ENCODE measurements at places on chromosomes 12 and 14.

DNA sequence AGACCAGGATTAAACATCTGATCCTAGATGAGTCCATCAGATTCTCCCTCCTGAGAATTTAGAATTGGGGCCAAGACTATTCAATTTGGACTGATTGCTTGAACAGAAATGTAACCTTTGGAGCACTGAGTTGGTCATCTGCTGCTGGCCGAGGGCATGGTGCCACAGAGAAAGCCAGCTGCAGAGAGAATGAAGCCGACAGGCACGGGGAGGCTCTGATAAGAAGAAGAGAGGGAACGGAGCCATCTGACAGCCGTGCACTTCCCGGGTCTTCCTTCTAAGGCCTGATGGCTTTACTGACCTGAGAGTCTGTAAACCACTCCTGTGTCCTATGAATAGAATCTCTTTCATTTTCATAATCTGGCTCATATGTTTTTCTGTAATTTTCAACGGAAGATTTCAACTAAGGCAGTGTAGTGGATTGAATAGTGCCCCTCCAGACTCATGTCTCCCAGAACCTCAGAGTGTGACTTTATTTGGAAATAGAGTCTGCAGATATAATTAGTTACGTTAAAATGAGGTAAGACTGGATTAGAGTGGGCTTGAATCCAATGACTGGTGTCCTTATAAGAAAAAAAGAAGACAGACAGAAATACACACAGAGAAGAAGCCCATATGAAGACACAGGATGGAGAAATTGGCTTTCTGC, 39.1 kb upstream of the FRS2 start:
- no peaks in the 10 kb centered on the region for H3K27me3 ChIP-seq
- DNase-seq, result no peak
- no peaks in the 10 kb centered on the region for H3K4me1 ChIP-seq
- H3K36me3 ChIP-seq, result no peaks in the 10 kb centered on the region
- no peak overlapping the region for H3K27ac ChIP-seq

DNA sequence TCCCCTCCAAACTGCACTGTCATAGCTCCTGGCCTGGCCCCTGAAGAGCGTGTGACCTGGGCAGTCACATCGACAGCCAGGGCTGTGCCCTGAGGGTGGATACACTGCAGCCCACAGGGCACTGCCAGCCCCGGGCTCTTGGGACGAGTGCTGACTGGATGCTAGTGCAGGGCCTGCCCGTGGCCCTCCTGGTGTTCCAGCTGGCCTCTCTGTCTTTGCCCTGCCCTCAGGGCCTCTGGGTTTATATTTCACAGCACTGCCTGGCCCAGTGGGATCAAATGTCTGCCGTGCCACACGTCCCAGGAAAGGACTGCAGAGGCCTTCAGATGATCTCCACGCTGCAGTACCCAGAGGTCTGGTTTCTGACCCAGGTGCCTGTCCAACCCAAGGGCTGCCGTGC, 10.1 kb upstream of the CCDC197 start:
- no peak overlapping the region for H3K27ac ChIP-seq
- no peaks in the 10 kb centered on the region for H3K27me3 ChIP-seq
- no peaks in the 10 kb centered on the region for H3K4me1 ChIP-seq
- H3K4me3 ChIP-seq, result no peak overlapping the region
- no peaks in the 10 kb centered on the region for H3K36me3 ChIP-seq
- no peak for DNase-seq

GRCh38 chr12:88393017-88393767, 187.1 kb downstream of the KITLG start:
- H3K27me3 ChIP-seq, result no peaks in the 10 kb centered on the region
- DNase-seq, result no peak
- H3K4me1 ChIP-seq, result no peaks in the 10 kb centered on the region
- H3K27ac ChIP-seq, result no peak overlapping the region

GRCh38 chr12:121277374-121277759, 19.1 kb downstream of the CAMKK2 start:
- no peak for DNase-seq
- H3K27ac ChIP-seq, result no peak overlapping the region
- no peaks in the 10 kb centered on the region for H3K4me1 ChIP-seq
- no peaks in the 10 kb centered on the region for H3K27me3 ChIP-seq

GRCh38 chr12:102435827-102436436, 44.4 kb downstream of the IGF1 start:
- no peaks in the 10 kb centered on the region for H3K36me3 ChIP-seq
- no peak for DNase-seq
- no peak overlapping the region for H3K27ac ChIP-seq
- no peaks in the 10 kb centered on the region for H3K4me1 ChIP-seq

DNA sequence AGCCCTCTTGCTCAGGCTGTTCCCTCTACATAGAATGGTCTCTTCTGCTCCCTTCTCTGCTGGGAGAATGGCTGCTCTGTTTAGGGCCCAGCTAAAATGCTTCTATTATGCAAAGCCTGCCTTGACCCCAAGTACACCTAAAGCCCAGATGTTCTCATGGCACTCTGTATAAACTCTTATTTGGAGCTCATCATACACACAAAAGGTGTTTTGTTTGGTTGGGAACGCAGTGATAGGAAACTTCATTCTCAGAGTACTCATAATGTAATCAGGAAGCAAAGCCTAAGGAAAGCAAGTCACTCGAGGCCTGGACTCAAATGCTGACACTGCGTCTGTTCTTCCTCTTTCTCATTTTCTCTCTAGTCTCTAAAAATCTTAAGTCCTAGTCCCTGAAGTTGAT, 38.2 kb upstream of the SYCP3 start:
- no peaks in the 10 kb centered on the region for H3K27me3 ChIP-seq
- DNase-seq, result no peak
- no peak overlapping the region for H3K4me3 ChIP-seq
- H3K4me1 ChIP-seq, result no peaks in the 10 kb centered on the region
- H3K36me3 ChIP-seq, result peaks cover 21% of the 10 kb centered on the region
- H3K27ac ChIP-seq, result no peak overlapping the region

DNA sequence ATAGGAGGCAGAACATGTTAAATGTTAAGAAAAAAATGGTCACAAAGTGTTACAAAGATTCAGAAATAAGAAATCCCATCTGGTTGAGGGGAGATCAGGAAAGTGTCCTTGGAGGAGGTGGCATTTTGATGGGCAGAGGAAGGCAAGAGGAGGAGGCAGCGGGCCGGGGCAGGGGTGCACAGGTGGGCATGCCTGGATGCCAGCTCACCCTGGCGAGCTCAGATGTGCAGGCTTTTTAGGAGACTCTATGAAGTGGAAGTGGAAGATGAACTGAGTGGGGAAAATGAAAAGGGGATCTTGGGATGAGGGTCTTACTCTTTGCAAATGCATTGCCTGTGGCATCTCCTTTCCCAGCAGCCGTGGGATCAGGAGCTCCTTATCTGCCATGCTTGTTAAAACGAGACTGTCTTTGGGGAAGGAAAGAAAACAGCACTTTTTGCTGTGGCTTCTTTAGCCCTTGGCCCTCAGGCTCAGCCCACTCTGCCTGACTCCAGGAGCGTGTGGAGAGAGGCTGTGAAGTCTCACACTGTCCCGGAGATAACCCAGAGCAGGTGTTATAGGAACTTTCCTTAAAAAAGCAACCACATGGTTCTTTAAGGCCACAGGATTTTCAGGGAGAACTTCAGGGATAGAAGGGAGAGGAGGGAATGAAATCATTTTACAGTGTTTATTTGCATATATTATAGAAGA, 62.6 kb downstream of the ELK3 start:
- H3K27ac ChIP-seq, result no peak overlapping the region
- H3K27me3 ChIP-seq, result no peaks in the 10 kb centered on the region
- H3K4me1 ChIP-seq, result peaks cover 4% of the 10 kb centered on the region
- no peak for DNase-seq
- no peak overlapping the region for H3K4me3 ChIP-seq
- peaks cover 34% of the 10 kb centered on the region for H3K36me3 ChIP-seq

DNA sequence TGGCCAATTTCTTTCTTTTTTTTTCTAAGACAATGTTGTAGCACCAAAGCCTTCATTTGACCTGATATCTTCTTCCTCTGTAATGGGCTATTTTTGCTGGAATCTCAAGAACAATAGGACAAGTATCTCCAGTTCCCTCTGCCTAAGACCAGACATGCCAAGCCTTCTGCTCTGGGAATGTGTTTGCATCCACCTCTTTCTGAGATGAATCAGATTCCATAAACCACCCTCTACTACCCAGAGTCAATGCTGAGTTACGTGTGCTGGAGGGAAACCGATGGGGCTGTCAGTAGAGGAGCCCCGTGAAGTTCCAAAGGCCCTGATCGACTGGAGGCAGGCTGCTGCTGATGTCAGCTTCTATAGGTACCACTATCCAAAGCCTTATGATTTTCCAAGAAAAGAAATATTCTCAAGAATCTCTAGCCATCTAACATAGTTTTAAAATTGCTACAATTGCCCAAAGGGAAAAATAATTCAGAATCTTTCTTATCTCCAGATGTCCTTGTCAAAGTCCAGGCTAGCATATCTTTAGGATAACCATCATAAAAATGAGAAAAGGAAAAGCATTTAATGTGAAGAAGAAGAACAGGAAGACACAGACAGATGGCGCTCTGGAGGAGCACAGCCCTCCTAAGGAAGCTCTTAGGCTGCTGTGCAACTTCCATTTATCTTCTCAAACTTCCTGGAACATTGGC, 101.9 kb downstream of the SLC8A3 start:
- H3K27ac ChIP-seq, result no peak overlapping the region
- no peak overlapping the region for H3K4me3 ChIP-seq
- no peaks in the 10 kb centered on the region for H3K27me3 ChIP-seq
- no peaks in the 10 kb centered on the region for H3K36me3 ChIP-seq

GRCh38 chr14:77301103-77301502, 19.6 kb downstream of the POMT2 start:
- no peaks in the 10 kb centered on the region for H3K27me3 ChIP-seq
- no peak overlapping the region for H3K4me3 ChIP-seq
- peak; percentile 9 for DNase-seq

DNA sequence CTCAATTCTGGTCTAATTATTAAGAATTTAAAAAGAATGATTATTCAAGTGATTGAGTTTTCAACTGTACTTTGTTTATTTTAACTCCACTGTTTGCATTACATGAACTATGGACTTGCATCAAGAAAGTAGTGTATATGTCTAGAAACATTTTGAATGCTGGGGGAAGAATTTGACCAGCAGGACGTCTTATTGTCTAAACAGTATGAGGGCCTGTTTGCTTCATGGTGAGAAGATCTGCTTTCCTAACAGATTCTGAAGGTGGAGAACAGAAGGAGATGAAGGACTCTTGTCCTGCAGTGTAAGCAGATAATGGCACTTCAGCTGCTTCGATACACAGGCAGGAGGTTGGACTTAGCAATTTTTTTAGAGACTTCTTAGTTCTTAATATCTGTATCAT, 176.0 kb downstream of the DACT1 start:
- no peaks in the 10 kb centered on the region for H3K4me1 ChIP-seq
- no peak for DNase-seq
- no peak overlapping the region for H3K4me3 ChIP-seq
- no peak overlapping the region for H3K27ac ChIP-seq
- H3K36me3 ChIP-seq, result no peaks in the 10 kb centered on the region

GRCh38 chr12:111409780-111410430, 4.2 kb downstream of the SH2B3 start:
- no peaks in the 10 kb centered on the region for H3K36me3 ChIP-seq

Data from effector memory CD4-positive, alpha-beta T cell (primary cell).